Panc1 (cell line): ENCODE measurements at places on chromosomes 12 and 14. TPM values are rescaled to one million over a fixed set of nuclear protein-coding genes. Genes with fewer than 3 reads are reported as not detected.

NEUROD4 gene
- not detected for total RNA-seq

CNTN1 gene
- not detected for total RNA-seq

AICDA gene
- total RNA-seq = not detected

TSPAN8 gene
- total RNA-seq = 4.2 TPM

MDGA2 gene
- not detected for total RNA-seq

GLTP gene
- 24.8 TPM for total RNA-seq

PSMA3 gene
- total RNA-seq = 159 TPM

TSPAN9 gene
- 7.7 TPM for total RNA-seq

CLEC12A gene
- total RNA-seq = not detected

TOMM20L gene
- total RNA-seq = not detected

CEBPE gene
- total RNA-seq = not detected

DNA sequence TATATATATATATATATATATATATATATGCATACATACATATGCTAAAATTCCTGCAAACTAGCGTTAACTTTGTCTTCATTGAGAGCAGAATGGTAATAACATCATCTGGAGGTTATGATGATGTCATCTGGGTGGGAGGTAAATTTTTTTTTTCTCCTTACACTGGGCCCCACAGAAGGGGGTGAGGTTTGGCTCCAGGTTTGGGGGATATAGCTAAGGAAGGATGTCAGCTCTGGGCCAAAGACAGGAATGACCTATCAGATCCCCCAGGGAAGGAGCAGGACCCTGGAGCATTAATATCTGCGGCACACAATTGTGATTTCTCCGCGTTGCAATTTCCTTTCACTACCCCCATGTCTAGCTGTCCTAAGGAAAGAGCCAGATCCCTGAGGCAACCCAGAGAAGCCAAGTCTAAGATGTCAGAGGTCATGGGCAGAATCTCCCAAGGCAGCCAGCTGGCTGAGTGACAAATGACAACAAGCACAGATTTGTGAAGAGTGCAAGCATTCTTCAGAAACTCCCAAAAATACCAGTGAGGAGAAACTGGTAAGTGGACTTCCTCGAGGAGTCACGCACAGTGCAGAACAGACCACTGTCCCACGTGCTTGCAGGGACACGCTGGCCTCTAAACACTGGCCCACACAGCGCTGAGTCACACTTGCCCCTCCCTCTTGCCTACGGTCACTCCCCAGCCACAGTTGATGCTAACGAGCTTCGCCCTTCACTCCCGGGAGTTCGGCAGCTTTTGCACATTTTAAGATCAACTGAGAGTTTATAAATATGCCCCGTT is 9.9 kb downstream of the UBC start:
- H3K4me3 ChIP-seq = peak overlapping the region; percentile 45
- no peaks in the 10 kb centered on the region for H3K36me3 ChIP-seq
- H3K27ac ChIP-seq = peak overlapping the region; percentile 89
- no peaks in the 10 kb centered on the region for H3K27me3 ChIP-seq
- no peak for DNase-seq

GRCh38 chr14:32200368-32201192 is 1.3 kb upstream of the RNU6-7 start:
- H3K27ac ChIP-seq = peak overlapping the region; percentile 76
- DNase-seq = peak; percentile 47
- H3K4me3 ChIP-seq = peak overlapping the region; percentile 64
- no peaks in the 10 kb centered on the region; the same call in 1 of the 2 replicates for H3K27me3 ChIP-seq

DNA sequence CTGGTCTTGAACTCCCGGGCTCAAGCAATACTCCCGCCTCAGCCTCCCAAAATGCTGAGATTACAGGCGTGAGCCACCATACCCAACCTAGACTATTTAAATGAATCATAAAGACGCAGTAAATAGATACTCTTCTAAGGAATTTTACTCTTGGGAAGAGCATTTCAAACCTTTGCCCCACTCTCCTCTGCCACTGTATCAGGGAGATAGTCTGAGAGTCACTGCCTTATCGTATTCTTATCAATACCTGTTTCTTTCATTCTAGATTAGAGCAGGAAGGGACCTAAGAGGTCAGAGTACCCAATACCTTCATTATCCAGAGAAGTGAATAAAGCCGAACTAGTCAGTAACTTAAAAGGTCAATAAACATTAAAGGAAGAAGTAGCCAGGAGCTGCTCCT is 15.8 kb downstream of the GXYLT1 start:
- no peak for DNase-seq
- no peak overlapping the region for H3K27ac ChIP-seq
- no peak overlapping the region for H3K4me3 ChIP-seq
- H3K36me3 ChIP-seq = no peaks in the 10 kb centered on the region
- peaks cover 10% of the 10 kb centered on the region; the same call in 1 of the 2 replicates for H3K4me1 ChIP-seq

GRCh38 chr14:74207943-74208342 is 31.3 kb upstream of the VSX2 start:
- H3K4me1 ChIP-seq = no peaks in the 10 kb centered on the region
- no peak overlapping the region for H3K4me3 ChIP-seq
- H3K27me3 ChIP-seq = no peaks in the 10 kb centered on the region
- DNase-seq = no peak
- no peak overlapping the region for H3K27ac ChIP-seq

DNA sequence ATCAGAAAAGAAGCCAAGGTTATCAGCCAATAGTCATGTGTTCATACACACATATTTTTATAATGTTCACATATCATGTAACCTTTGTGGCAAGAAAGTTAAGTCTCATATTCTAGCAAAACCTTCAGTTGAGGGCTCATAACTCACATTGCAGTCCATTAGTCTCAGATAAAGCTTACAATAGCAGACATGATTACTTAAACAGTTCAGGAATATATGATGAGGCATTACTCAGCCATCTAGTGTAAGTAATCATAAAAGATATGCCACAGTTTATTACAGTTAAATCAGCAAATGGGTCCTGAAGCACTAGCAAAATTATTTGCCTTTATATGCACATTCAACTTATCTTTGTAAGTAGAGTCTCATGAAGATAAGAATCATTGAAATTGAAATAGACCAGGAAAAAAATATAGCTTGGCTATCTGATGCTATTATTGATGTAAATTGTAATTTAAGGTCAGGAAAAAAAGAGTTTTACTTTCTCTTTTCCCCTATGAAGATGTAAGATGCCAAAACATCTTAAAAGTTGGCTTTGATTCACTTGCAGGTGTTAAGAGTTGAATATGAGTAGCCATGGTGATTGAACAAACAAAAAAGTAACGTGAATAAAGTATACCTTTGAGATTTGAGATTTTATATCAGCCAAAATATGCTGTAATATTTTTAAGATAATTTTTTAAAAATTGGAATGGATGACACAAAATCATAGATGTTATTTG is 537.0 kb downstream of the SLC6A15 start:
- DNase-seq = no peak
- no peaks in the 10 kb centered on the region for H3K27me3 ChIP-seq
- H3K4me1 ChIP-seq = no peaks in the 10 kb centered on the region
- H3K27ac ChIP-seq = no peak overlapping the region
- H3K4me3 ChIP-seq = no peak overlapping the region
